ENCODE measurements at places on chromosomes 5 and 9. TPM values are rescaled to one million over a fixed set of nuclear protein-coding genes. Genes with fewer than 3 reads are reported as not detected.

The CTXN3 gene
- not detected for total RNA-seq

The SH3GLB2 gene
- 26.4 TPM for total RNA-seq

The FSD1L gene
- 2.9 TPM for total RNA-seq

The ANKRD34B gene
- not detected for total RNA-seq

The FUBP3 gene
- 32.3 TPM for total RNA-seq

The RXRA gene
- total RNA-seq = 8.1 TPM

The GABRB2 gene
- not detected for total RNA-seq

The CDX1 gene
- total RNA-seq = 0.18 TPM

The IL4 gene
- not detected for total RNA-seq

The PCDHB5 gene
- 0.28 TPM for total RNA-seq

The LCP2 gene
- not detected for total RNA-seq

The PPP3R2 gene
- not detected for total RNA-seq

The ARL14EPL gene
- not detected for total RNA-seq

The PRDM9 gene
- not detected for total RNA-seq

The MEIKIN gene
- not detected for total RNA-seq

The GADD45G gene
- total RNA-seq = not detected

The FOXD4L6 gene
- not detected for total RNA-seq

The IDNK gene
- 1.7 TPM for total RNA-seq

The FAM120A gene
- 65.8 TPM for total RNA-seq

The KLF4 gene
- total RNA-seq = 1.3 TPM

The PPP2R2B gene
- total RNA-seq = not detected

Data from IMR-90 (cell line).